ENCODE measurements at places on chromosomes 1 and 21.
A peak's percentile ranks its signal among the peaks of the same experiment; 100 is the strongest.

DNA sequence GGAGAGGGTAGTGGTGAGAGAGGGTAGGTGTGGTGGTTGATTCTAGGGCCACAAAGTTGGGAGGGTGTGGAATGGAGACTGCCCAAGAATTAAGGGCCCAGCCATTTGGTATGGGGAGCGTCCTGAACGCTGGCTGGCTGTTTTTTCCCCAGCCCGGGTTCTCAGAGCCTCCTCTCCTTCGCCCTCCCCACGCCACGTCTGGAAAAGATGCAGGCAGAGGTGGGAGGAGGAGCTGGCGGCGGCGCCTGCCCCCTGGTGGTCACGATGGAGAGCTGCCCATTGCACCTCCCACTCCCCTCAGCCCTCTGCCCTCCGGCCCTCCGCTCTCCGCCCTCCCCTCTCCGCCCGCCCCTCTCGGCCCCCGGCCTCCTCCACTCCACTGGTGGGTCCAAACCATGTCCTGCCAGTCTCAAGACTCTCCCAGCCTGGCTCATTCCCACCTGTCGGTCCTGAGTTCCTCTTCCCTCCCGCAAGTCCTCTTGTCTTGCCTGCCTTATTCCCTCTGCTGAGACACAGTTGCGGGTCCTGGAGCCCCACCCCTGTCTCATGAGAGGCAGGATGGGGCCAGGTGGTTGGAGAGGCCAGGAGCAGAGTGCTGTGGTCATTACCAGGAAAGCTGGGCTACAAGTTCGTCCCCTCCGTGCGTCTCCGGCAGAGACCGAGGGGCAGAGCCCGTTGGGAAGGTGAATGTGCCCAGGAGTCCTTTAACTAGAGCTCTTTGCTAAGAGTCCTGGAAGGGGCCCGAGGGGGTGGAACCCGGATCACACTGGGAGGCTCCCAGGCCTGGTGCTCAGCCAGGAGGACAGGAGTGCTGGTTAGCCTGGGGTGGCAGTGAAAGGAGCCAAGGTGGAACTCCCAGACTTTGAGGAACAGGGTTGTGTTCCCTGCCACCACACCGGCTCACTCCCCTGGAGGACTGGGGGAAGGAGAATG lies 22.6 kb downstream of the ETNK2 start:
- DNase-seq, result peak; percentile 28

GRCh38 chr1:64231654-64232053 lies 28.2 kb downstream of the UBE2U start:
- DNase-seq, result no peak

DNA sequence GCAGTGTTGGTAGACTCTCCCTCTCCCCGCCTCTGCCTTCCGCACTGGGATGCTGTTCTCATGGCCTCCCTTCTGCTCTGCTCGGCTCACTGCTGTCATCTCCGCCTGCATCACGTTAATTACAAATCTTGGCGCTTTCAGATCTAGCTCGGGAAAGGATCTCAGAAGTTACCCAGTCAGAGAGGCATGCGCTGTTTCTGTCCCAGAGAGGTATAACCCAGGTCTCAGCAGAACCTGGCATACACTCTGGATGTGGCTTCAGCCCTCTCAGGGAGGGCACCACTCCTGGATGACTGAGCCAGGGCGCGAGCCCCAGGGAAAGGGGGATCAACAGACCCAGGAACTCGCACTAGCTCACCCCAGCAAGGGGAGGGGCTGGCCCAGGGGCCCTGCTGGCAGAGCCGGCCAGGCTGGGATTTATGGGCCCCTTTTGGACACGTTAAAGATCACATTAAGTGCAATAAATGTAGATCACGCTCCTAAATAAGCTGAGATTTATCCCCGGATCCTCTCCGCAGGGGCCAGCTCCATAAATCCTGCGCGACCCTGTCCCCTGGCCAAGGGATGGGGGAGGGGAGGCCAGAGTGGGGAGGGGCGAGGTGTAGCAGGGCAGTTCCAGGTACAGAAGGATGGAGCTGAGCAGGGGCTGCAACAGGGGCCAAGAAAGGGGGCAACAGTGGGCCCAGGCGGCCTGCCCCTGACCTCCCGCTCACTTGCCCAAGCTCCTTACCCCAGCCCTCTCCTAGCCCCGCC lies 101.3 kb upstream of the ZBTB40 start:
- DNase-seq, result no peak

- no peak for DNase-seq
Observed at GRCh38 chr21:44085491-44086321, 21.5 kb upstream of the PWP2 start.

DNA sequence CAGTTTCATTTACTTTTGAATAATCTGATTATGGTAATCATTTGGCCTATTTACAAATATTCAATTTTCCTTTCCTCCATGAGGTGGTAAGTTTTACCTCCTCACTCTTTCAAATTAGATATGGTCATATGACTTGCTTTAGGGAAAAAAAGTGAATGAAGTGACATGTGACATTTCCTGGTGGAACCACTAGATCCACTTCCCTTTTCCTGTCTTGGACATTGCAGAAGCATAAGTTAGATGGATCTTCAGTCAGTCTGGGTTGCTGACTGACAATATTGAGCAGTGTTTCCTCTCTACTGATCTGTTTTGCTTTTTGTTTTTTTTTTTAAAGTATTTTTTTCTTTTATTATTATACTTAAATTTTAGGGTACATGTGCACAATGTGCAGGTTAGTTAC lies 481.1 kb upstream of the PTBP2 start:
- DNase-seq, result no peak
